ENCODE measurements at places on chromosomes 5 and 9.
A peak's percentile ranks its signal among the peaks of the same experiment; 100 is the strongest.

- no peak for DNase-seq
Measured at GRCh38 chr5:38576442-38576841, 20.0 kb upstream of the LIFR start.

DNA sequence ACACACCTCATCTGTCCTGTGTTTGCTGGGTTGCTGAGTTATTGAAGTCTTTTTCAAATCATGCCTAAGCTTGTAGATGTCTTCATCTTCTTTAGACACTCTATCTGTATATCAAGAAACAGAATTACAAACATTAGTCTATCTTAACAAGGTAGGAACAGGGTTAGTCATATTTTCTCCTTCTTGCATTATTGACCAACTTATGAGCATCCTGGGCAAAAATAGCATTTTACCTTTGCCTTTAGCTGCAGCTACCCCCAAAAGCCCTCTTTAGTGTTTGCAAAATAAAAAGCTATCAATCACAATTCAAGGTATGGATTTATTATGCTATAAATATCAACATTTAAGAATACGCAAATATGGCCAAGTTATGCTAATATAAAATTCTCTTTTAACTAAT is 3.4 kb downstream of the PLK2 start:
- DNase-seq = no peak

GRCh38 chr5:112800891-112801290 is 60.2 kb upstream of the SRP19 start:
- DNase-seq = no peak

DNA sequence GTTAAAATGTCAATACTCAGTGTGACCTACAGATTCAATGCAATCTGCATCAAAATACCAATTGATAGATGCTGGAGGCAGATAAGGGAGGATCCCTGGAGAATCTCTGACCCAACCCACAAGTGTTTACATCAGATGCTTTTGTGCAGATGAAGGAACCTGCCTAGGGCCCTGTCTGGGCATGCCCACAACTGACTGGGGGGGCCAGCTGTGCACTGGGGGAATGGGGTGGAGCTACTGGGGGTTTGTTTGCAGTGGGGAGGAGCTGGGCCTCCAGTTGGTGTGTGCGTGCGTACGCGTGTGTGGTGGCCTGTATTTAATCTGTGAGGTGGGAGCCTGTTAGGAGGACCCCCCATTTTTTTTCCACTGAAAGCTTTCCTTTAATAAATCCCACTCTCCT is 244.9 kb downstream of the TRIM36 start:
- DNase-seq = no peak

DNA sequence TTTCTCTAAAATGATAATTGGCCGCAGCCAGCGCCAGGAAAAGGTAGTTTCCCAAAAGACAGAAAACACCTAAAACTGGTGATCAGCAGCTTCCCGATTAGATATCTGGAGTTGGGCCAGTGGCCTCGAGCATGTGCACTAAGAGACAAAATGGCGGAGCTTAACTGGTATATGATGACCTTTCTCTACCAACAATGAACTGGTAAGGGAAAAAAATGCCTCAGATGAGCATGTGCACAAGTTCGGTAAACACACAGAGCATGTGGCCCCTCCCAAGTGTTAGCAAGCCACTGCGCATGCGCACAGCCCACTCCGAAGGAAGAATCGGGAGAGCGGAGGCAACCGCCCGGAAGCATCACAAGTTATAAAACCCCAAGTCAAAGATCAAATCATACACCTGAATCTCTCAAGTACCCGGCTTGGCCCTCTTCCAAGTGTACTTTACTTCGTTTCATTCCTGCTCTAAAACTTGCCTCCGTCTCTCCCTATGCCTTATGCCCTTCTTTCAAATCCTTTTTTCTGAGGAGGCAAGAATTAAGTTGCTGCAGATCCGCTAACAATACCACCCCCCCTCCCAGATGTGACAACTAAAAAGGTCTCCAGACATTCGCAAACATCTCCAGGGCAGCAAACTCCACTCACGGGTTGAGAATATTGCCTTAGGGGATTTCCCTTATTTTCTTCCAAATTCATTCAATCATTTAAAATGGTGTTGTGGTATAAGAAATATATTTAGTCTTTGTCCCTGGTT is 15.0 kb upstream of the PTBP3 start:
- DNase-seq = peak; percentile 68

- no peak for DNase-seq
Measured at GRCh38 chr5:155738616-155739015, 588.3 kb upstream of the SGCD start.

DNA sequence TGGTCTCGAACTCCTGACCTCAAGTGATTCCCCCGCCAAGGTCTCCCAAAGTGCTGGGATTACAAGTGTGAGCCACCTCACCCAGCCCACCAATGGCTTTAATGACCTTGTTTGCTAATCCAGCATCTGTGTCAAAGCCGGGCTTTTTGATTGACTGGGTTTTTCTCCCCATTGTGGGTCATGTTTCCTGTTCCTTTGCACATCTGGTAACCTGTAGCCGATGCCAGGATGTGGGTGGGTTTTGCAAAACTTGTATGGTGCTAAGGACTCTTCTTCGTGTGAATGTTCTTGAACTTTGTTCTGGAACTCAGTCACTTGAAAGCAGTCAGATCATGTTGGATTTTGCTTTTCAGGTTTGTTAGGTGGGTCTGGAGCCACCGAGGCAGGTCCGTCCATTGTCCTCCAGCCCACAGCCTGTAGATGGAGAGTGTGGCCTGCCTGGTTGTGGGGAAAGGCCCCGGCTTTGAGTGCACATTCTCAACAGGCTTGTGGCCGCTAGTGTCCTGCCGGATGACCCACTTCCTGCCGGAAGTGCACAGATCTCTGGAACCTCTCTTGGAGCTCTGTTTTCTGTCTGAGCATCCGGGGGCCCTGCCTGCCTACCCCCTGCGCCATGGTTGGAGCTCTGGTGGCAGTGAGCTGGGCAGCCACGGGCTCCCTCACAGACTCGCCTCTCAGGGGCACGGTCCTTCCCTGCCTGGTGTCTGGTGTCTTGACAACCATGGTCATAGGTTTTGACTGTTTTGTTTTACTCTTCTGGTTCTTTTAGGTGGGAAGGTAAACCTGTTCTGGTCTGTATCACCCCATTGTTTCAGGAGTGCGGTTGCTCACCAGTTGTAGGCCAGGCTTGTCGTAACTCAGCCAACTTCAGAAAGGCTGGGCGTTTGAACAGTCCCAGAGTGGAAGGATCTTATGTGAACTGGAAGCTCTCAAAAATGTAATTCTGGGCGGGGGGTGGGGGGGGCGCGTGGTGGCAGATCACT is 69.6 kb upstream of the CACNA1B start:
- no peak for DNase-seq

DNA sequence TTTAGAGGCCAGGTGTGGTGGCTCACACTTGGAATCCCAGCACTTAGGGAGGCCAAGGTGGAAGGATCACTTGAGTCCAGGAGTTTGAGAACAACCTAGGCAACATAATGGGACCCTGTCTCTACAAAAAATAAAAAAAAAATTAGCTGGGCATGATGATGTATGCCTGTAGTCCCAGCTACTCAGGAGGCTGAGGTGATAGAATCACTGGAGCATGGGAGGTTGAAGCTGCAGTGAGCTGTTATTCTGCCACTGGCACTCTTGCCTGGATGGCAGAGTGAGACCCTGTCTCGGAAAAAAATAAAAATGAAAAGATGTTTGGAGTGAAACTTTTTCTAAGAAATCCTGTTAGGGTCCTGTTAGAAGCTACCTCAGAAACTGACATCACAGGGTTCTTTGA is 24.2 kb downstream of the OCLN start:
- no peak for DNase-seq

- DNase-seq = no peak
Measured at GRCh38 chr9:33065157-33066076, 11.1 kb downstream of the SMU1 start.

GRCh38 chr5:136034984-136035383 is 6.2 kb downstream of the TGFBI start:
- peak; percentile 23 for DNase-seq

DNA sequence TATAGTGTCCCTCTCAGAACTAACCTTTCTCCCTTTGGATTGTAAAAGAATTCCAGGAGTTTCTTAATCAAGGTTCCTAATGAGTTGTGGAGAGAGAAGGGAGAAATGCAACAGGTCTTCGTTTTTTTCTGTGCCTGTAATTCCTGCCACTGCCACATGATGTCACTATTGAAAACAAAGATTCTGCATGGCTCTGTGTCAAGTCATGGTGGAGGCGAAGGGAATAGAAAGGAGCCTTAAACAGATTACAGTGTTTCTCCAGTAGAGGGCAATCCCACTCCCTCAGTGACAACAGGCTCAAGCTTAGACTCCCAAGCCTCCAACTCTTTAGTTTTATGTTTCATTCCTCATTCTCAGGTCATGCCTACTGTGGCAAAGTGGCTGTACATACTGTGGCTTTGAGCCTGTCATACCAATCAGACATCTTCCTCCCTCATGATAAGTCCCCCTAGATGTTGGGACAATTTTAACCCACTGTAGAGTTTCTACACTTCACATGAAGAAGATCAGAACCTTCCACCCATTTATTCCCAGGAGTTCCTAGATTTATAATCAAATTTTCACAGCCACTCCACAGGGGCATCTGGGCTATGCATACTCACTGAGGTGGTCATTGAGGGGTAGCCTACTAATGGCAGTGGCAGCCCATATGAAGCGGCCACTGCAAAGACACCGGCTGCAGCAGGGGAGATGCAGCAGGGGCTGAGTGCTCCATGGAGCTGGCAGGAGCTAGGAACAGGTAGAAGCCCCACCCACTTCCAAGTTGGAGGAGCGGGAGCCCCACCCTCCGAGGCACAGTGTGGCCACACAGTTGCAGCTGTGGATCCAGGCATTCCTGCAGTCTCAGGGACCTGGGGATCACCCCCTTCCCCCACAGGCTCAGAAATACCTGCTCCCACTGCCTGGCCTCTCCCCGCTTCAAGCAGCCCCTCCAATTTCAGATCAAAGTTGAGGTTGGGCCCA is 97.4 kb upstream of the TRIM32 start:
- DNase-seq = peak; percentile 57

DNA sequence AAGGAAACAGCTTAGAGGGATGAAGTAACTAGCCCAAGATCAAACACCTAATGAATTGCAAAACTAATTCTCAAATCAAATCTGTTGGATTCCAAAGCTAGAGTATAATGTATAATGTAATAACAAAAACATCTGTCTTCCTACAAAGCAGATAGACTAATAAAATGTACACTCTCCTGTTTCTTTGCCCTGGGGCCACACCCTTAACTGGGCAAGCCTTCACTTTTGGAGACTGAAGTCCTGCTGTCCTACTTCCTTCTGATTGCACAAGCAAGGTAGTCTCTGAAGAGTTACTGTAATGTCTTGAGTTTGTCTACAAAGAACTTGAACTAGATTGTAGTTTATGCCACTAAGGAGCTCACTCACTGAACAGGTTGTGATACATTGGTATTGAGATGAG is 2.5 kb downstream of the TTC1 start:
- DNase-seq = no peak

DNA sequence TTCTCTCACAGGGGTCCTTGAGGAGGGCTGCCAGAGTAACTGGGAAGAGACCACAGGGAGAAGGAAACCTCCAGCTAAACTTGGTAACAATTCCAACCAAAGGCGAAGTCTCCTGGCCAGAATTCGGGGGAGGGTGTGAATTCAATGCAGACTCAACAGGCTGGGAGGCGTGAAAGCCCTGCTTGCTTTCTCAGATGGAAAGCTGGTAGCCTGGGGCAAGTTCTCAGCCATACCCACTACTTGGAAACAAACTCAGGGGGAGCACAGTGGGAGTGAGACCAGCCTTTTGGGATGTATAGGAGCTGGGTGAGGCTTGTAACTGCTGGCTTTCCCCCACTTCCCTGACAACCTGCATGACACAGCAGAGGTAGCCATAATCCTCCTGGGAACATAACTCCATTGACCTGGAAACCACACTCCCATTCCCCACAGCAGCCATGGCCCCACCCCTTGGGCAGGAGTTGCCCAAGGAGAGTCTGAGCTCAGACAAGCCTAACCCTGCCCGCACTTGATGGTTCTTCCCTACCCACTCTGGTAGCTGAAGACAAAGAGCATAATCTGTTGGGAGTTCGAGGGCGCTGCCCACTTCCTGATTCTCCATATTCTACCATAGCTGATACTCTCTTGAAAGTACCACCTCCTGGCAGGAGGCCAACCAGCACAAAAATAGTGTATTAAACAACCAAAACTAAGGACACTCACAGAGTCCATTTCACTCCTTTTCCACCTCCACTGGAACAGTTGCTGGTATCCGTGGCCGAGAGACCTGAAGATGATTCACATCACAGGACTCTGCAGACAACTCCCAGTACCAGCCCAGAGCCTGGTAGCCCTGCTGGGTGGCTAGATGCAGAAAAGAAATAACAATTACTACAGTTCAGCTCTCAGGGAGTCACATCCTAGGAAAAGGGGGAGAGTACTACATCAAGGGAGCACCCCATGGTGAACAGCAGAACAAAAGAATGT is 123.8 kb downstream of the FAM170A start:
- no peak for DNase-seq

GRCh38 chr9:17017931-17018491 is 116.8 kb upstream of the CNTLN start:
- peak; percentile 73 for DNase-seq

- DNase-seq = peak; percentile 41
Measured at GRCh38 chr9:109256336-109256735, 64.5 kb downstream of the EPB41L4B start.

- no peak for DNase-seq
Measured at GRCh38 chr5:155418960-155419579, 405.5 kb downstream of the KIF4B start.

DNA sequence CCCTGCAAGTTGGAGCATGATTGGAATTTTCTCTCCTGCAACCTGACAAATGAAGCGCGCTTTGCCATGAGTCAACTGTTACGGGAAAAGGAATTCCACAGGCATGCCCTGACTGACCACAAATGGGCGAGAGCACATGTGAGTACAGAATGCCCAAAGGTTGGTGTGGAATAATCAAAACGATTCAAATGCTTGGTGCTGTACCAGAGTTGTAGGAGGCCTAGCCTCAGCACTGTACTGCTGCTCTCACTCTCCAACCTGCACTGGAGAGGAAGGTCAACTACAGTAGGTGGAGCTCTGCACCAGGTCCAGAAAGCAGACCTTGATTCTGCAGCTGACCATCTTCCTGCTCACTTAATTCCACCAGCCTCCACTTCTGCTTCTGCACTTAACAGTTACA is 406.9 kb upstream of the ACTBL2 start:
- peak; percentile 93 for DNase-seq

- DNase-seq = no peak
Measured at GRCh38 chr9:122329597-122329996, 41.2 kb upstream of the PTGS1 start.

- DNase-seq = no peak
Measured at GRCh38 chr9:123775289-123776284, 154.3 kb downstream of the DENND1A start.

- DNase-seq = peak; percentile 91
Measured at GRCh38 chr9:89021154-89021803, 30.0 kb downstream of the S1PR3 start.

GRCh38 chr9:103913899-103914298 is 180.2 kb upstream of the SMC2 start:
- DNase-seq = no peak

Data from fibroblast of upper back skin (primary cell).